Hematopoietic multipotent progenitor cell treated with erythropoietin and hydrocortisone succinate and interleukin-3 and kit ligand, for 8 days (in vitro differentiated cells): ENCODE measurements at places on chromosomes 3 and 15.

GRCh38 chr3:25830373-25831280, 40.7 kb downstream of the OXSM start:
- no peak for DNase-seq

GRCh38 chr3:126292318-126293070, 64.7 kb downstream of the KLF15 start:
- DNase-seq = no peak

DNA sequence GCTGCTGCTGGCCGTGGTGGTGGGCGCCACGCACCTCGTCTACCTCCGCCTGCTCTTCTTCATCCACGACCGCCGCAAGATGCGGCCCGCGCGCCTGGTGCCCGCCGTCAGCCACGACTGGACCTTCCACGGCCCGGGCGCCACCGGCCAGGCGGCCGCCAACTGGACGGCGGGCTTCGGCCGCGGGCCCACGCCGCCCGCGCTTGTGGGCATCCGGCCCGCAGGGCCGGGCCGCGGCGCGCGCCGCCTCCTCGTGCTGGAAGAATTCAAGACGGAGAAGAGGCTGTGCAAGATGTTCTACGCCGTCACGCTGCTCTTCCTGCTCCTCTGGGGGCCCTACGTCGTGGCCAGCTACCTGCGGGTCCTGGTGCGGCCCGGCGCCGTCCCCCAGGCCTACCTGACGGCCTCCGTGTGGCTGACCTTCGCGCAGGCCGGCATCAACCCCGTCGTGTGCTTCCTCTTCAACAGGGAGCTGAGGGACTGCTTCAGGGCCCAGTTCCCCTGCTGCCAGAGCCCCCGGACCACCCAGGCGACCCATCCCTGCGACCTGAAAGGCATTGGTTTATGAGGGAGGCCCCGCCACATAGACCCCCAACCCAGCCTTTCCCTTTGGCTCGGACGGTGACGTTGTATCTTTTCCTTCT, 1.1 kb downstream of the GPR27 start:
- no peak for DNase-seq

DNA sequence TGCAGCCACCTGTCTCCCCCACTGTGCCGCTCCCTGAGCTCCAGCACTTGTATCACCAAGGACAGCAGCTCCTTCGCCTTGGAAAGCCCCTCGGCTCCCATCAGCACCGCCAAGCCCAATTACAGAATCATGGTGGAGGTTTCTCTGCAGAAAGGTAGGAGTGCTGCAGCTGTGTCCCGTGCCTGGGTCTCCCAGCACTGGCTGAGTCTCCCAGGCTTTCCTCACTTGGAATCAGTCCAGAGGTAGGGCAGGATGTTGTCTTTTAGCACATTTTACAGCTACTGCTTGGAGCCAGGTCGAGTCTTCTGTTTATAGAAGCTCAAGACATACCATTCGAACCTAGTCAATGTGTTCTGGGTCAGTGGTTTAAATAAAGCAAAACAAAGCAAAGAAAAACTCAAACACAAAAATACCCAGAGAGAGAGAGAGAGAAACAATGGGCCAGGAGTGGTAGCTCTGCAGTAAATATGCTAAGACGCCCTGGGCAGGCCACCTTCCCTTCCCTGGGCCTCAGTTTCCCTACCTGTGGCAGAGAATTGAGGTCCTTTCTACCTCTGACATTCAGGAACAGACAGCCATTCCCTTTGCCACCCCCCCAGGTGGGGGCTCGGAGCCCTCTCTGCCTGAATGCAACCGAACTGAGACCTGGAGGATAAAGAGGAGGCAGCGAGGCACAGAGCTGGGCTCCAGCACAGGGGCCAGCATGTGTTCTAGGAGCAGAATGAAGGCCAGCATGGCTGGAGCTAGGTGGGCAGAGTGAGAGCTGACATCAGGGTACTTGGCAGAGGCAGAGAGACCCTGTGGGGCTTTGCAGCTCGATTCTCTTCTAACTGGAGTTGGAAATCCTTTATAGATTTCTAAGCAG, 44.1 kb downstream of the STARD5 start:
- DNase-seq = no peak

GRCh38 chr15:90174140-90174875, 26.8 kb upstream of the SEMA4B start:
- DNase-seq = no peak

DNA sequence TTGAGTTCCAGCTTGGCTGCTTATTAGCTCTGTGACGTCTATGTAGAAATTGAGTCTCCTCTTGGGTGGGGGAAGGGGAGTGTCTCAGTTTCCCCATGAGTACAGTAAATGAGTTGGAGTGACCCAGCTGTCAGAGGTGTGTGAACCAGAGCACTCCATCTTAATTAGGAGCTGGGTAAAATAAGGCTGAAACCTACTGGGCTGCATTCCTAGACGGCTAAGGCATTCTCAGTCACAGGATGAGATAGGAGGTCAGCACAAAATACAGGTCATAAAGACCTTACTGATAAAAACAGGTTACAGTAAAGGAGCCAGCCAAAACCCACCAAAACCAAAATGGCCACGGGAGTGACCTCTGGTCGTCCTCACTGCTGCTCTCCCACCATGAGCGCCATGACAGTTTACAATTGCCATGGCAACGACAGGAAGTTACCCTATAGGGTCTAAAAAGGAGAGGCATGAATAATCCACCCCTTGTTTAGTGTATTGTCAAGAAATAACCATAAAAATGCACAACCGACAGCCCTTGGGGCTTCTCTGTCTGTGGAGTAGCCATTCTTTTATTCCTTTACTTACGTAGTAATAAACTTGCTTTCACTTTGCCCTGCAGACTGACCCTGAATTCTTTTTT, 222.4 kb downstream of the CACNA2D3 start:
- DNase-seq = no peak

GRCh38 chr3:96354742-96355141, 459.7 kb upstream of the EPHA6 start:
- no peak for DNase-seq

DNA sequence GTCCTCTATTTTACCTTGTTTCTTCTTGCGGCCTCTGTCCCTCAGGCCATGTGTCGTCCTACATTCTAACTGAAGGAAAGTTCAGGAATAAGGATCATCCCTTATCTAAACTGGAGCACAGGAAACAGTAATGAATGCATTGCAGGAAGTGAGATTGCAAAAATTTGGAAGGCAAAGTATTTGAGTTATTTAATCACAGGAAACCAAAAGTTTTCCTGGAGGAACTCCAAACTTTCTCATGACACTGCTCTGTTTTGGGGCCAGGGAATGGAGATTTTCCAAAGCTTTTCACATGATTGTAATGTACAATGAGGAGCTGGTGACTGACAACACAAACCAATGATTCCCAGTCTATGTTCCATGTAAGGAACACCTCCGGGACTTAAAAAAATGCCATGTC, 57.8 kb upstream of the PLSCR4 start:
- DNase-seq = no peak

DNA sequence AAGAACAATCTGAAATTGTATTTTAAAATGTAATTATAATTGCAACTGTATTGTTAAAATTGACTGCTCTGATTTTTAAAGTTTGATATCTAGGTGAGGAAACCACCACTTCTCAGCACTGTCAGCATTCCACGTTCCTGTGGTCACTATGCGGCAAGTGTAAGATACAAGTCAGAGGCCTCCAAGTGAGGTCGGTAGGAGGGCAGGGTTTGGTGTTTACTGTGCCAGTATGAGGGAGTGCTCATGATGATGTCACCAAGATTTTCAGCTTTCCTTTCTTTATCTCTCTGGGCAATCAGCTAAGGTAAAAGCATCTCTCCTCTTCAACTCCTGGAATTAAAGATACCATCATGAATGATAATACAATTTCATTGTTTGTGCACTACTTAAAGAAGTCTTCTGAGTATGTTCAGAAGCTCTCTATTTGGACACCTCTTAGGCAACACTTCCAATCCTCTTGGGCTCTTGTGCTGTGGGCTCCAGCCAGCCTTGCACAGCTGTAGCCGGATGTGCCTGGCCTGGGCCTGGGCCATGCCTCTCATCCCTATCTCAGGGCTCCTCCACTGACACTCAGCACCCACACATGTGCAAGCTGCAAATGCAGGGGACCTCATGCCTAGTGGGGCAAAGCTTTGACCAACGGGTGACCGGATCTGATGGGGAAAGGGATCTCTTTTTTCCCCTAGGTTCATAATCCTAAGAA, 42.9 kb downstream of the CCR3 start:
- no peak for DNase-seq
